ENCODE measurements at places on chromosomes 5 and 9.
A peak's percentile ranks its signal among the peaks of the same experiment; 100 is the strongest.

- DNase-seq: no peak
Observed at GRCh38 chr5:25458628-25459027, 813.9 kb upstream of the CDH10 start.

GRCh38 chr5:36946101-36946500 is 69.5 kb downstream of the NIPBL start:
- no peak for DNase-seq

DNA sequence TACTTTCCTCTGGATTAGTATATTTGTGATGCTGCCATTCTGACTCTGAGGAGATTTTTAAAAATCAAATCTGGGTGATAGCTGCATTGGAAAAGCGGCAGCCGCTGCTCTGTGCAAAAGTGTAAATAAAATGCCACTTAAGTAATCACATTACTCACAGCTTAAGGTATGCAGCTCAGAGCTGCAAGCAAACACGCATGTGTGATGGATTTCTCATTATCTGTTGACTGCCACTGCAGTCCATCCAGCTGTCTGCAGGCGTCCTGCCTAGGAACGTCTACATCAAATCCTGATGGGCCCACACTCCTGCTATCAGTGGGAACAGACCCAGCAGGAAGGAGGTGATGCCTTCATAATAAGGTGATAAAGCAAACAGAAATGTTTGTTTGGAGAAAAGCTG is 216.9 kb downstream of the SPOCK1 start:
- DNase-seq: no peak

- DNase-seq: no peak
Observed at GRCh38 chr9:108983885-108984284, 29.4 kb downstream of the CTNNAL1 start.

DNA sequence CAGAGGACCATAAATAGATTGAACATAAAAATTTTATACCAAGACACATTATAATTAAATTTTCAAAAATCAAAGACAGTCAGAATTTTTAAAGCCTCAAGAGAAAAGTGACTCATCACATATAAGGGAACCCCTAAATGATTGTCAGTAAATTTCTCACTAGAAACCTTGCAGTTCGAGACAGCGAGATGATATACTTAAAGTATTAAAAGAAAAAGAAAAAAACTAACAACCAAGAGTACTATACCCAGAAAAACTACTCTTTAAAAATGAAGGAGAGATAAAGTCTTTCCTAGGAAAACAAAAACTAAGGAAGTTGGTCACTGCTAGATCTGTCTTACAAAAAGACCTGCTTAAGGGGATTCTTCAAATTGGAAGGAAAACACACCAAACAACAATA is 251.4 kb upstream of the MSX2 start:
- no peak for DNase-seq

- DNase-seq: no peak
Observed at GRCh38 chr5:169424279-169424655, 123.3 kb upstream of the SLIT3 start.

GRCh38 chr5:133387091-133387490 is 225.2 kb downstream of the FSTL4 start:
- no peak for DNase-seq

- no peak for DNase-seq
Observed at GRCh38 chr5:137880313-137880712, 8.9 kb upstream of the PKD2L2 start.

- DNase-seq: no peak
Observed at GRCh38 chr9:102669220-102669619, 325.9 kb upstream of the CYLC2 start.

DNA sequence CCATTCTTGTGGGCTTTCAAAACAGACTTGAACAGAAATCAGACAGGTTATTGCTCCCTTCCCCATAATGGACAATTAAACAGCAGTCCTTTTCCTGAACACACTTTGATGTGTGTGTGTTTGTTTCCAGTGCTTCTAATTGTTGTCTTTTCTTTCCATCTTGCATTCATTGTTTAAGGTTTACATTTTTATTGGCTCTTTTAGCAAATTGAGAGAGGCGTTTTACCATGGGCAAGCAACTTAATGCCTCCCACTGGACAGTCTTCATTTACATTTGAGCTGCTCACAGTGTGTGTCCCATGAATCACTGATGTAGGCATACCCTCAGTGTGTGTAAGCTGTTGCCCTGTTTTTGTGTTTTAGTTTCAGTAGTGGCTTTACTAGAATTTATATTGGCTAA is 25.0 kb downstream of the WDR36 start:
- no peak for DNase-seq

DNA sequence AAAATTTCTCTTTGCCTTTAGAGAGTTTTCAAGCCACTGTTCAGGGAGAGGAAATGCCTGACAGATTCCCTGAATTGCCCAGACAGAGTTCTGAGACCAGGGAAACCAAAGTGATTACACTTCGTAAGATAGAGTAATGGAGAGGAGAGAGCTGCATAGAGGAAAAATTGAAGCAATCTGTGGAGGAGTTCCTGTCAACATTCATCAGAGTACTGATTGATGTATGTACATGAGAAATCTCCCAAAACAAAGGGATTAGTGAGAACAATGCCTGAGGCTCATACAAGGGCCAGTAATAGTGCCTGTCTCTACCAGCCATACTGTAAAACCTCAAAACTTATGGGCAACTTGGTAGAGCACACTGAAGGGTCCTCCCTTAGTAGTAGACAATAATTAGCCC is 79.0 kb upstream of the TRIM32 start:
- DNase-seq: no peak

GRCh38 chr5:140355546-140355945 is 4.4 kb upstream of the SLC4A9 start:
- no peak for DNase-seq

DNA sequence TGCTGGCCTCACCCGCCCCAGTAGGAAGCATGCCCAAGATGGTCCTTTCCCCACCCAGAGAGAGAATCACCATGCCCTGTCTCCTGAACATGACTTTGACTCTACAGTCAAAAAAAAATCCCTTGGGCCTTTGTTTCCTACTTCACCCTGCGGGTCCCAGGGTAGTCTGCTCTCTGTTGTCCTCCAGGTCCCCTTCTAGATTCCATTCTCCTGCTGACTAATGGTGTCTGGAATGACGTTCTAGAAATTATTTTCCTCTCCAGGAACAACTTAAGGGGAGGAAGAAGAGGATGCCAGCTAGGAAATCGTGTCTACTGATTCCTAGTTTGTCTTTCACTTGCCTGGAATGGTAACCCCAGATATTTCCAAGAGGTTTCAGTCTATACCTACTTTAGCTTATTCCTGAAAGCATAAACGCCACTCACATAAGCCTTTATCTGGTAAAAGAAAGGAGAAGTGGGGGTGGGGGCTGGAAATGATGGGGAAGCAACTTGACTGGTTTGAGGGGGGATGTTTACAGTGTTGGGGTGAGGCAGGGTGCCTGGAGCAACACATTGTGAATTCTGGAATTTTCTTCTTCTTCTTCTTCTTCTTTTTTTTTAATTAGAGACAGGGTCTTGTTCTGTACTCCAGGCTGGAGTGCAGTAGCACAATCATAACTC is 93.9 kb downstream of the SNX18 start:
- DNase-seq: no peak

GRCh38 chr5:174849426-174849825 is 125.0 kb downstream of the MSX2 start:
- no peak for DNase-seq

DNA sequence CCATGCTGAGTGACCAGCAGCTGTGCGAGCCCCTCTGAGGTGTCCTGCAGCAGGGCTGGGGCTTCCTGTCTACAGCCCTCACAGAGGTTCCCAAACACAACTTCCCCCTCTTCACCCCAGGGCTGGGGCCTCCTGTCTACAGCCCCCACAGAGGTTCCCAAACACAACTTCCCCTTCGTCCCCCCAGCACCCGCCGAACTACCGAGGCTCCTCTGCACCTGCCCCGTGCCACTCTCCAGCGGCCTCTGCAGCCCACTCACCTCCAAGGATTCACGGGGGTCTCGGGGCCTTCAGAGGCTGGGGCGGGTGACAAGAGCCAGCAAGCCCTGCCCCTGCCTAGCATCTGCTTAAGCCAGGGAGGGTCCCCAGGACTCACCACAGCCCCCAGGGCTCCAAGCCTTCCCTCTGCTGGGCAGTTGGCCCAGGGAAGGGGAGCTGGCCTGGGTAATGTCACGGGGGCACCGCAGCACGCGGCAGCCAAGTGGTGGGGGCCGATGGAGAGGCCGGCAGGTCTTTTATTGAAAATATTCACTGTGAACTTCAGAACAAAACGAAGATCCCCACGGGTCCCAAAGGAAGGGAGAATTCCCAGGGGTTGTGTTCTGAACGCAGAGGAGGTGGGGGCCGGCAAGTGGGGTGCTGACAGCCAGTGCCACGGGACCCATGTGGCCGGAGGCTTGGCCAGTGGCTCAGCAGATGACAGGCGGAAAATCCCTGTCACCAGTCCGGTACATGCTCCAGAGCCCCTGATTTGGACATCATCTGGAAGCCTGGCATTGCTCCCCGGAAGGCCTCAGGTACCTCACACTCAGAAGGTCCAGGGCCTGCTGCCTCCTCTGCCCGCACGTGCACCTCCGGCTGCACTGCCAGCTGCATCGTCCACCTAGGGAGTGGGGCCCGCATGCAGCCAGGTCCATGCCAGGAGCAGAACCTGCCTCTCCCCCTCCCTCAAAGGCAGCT is 125.3 kb downstream of the ADAMTS2 start:
- no peak for DNase-seq

DNA sequence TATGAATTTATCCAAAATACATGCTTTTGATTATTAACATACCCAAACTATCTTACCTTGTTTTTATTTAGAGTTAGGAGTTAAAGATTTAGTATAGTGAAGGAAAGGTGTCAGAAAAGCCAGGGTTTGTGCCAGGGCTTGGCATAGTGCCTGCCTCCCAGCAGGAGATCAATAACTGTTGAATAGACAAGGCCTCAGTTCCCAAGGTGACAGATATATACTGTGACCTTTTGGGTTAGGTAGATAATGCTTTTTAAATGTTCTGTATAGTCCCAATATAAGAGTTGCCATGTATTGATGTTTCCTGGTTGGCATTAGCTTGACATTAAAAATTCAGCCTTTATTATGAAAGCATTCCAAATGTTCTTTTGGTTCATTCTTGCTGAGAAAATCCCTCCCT is 121.8 kb downstream of the MCTP1 start:
- peak; percentile 23 for DNase-seq

DNA sequence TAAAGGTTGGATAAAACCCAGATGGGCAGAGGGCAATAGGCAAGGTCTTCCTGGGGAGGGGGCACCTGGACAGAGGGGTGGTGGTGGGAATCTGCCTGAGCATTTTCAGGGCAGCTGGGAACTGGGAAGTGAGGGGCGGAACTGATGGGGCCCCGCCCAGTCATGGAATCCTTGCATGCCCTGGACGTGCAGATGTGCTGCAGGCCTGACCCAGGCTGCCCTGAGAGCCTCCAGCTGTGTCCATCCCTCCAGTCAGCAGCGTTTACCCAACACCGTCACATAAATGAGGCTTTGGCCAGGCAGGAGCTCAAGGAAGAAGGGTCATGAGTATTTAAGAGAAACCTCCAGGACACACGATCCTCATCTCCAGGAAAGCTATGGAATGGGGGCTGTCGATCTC is 70.3 kb downstream of the DAB2IP start:
- DNase-seq: no peak

- no peak for DNase-seq
Observed at GRCh38 chr9:83327750-83328622, 210.2 kb downstream of the FRMD3 start.

DNA sequence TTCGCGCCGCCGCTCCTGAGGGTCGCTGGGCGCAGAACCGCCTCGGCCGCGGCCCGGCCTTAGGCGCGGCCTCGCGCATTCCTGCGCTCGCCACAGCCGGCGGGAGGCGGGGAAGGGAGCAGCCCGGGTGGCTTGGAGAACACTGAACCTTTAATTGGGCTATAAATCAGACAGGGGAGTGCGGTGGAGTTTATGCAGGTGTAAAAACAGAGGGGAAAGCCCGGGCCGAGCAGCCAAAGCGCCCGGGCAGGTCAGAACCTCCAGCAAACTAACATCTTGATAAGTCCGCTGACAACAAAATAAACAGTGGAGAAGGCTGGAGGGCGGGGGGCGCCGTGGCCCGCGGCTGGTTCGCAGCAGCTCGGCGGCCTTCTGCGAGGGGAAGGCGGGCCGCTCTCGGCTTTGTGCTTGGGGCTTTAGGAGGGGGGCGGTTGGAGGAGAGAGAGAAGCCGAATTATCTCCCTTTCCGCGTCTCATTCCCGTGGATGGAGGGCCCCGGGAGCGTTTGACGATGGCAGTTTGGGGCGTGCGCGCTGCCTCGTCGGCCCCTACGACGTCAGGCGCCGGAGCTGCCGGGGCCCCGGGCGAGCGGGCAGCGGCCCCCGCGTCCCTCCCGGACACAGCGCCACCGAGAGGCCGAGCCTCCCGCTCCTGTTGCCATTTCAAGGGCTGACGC is 11.3 kb downstream of the FOXD1 start:
- DNase-seq: no peak

DNA sequence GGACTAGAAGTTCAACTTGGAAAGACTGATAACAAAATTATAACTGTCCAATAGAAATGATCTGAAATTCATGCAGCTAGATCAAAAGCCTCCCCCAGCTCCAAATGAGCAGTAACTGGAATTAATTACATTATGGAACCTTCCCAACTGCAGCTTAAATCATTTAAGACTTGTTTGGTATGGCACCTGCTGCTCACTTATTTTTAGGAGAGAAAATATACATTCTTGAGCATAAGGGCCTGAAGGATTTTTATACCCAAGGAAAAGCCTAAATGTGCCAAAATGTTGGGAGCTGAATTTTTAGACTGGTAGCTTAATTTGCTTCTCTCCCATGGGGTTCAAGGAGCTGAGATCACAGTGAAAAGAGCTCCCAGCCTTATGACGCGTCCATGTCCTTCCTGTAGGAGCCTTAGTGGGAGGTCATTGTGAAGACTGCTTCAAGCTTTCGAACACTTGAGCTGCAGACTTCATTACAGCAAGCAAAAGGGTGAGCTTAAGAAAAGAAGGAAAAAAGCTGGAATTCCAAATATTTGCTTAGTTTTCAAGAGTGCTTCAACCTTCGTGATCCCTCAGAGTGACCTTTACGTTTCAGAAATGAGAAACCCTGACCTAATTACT is 276.0 kb downstream of the DMAC1 start:
- no peak for DNase-seq

DNA sequence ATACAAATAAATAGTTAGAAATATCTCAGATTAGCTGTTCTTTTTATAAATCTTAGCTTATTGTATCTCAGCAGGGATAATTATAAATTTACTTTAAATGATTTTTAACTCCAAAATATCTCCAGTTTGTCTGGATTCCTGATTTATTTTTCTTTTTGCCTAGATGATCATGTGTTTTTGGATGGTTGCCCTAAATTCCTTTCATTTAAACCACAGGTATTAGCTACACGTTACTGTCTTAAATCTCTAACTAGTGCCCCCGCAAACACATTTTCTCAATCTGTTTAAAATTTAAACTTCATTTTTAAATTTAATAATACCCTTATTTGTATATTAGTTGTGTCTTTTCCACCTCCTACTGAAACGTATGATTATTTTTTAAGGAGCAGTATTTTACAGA is 5.6 kb downstream of the FER start:
- DNase-seq: no peak

GRCh38 chr5:173535976-173536639 is 80.3 kb downstream of the BOD1 start:
- DNase-seq: no peak
